ENCODE measurements at places on chromosomes 2 and 18.

- no peak for DNase-seq
These were observed 86.9 kb downstream of the ZCCHC2 start for GRCh38 chr18:62609764-62610163.

GRCh38 chr2:207505171-207505570 lies 24.6 kb upstream of the CREB1 start:
- no peak for DNase-seq

GRCh38 chr18:76697441-76697901 lies 124.9 kb upstream of the ZNF236 start:
- no peak for DNase-seq

DNA sequence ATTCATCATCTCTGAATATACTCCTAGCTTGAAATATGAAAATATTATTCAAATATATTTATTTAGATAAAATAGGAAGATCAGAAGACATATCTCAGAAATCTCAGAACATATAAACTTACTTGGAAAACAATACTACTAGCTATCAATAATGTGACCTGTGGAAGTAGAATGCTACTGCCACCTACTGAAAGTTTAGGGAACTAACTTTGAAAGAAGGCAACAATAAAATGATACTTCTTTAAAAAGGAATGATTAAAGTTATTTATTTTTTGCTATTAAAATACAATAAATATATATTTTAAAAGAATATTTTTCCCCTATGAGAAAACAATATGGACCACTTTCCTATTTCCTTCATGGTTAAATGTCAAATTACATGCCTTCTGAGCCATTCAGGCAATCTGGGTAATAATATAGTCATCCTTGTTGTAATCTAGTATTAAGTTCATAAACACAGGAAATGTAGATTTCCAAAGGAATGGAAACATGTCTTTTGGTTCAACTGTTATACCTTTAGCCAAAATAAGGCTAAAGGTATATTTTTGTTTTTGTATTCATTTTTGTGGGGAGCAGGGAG lies 26.0 kb downstream of the ACADL start:
- no peak for DNase-seq

DNA sequence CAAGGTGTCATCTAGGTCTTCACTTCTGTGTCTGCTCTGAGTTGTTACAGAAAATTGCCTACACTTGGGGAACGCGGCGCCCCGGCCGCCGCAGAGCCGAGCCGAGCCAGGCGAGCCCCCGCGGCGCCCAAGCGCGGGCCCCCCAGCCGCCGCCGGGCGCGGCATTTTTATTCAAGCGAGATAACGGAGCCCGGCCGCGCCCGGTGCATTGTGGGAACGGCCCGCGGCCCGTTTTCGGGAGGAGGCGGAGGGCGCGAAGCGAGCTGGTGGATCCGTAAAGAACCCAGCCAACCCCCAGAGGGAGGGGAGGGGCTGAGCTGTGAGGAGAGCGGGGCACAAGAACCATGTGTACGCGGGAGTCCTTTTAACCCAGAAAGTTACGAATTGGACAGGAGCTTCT lies 191.8 kb downstream of the FTCDNL1 start:
- DNase-seq: no peak

GRCh38 chr2:69961496-69961895 lies at the start of gene ASPRV1:
ASPRV1 (minus strand) TSS chr2:69961631; CDS start chr2:69961436, 195 bp downstream.
- DNase-seq: no peak

DNA sequence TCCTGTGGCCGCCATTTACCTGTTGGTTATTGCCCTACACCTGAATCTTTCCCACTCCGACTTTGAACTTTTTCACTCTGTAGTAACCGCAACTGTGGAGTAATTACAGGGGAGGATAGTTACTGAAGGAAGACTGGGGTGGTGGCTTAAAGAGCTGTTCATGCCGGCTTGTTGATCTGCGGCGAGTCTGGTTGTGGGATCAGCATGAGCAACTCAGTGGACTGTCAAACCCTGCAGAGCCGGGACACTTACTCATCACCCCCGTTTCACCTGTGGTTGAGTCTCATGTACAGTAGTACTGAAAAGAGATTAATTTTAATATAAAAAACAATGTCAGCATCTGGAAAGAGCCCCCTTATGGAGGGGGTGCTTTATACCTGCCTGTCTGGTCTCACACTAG lies 2.1 kb downstream of the ASB1 start:
- DNase-seq: no peak

DNA sequence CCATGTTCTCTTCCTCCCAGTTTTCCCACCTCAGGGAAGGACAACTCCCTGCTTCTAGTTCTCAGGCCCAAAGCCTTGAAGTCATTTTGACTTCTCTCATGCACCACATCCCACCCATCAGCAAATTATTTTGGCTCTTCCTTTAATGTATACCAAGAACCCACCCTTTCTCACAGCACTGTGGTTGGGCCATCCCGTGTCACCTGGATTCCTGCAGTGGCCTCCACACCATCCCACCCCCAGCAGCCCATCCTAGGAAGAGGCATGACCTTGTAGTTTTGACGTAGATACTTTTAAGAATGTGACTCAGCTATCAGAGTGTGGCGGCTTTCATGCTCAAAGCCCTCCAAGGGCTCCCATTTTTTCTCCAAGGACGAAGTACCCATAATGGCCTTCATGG lies 25.6 kb upstream of the CCDC68 start:
- DNase-seq: no peak

DNA sequence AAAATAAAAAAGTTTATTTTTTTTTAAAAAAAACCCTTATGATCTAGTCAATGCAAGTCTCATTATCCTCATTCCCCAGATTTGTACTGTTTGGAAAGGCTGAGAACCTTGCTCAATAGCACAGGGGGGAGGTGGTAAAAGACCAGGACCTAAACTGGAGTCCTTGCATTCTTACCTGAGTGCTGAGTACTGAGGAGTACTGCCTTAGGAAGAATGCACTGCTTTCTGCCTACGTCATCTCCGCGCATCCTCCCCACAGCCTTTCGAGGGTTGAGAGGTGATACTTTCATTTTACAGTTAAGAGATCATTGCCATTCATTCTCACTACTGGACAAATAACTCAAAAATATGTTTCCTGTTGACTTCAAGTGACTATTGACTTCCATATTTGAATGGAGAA lies 73.8 kb downstream of the MAP3K20 start:
- no peak for DNase-seq

DNA sequence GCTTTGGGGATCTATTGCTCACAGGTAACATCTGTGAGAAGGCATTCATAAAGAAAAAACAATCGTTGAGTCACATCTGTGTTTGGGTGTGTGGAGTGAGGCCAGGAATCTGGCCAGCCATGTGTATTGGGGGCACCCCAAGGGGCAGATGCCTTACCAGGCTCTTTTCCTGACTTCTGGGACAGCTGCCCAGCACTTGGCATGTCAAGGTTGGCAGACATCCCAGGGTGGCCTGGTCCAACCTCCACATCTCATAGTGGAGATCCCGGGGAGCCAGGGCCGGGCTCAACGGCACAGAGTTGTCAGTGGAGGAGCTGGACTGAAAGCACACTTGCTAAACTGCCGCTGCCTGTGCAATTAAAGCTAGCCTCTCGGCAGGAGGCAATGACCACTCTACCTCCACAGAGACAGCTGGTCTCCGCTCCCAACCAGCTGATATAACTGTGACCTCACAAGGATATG lies 75.3 kb upstream of the MGAT4A start:
- no peak for DNase-seq

DNA sequence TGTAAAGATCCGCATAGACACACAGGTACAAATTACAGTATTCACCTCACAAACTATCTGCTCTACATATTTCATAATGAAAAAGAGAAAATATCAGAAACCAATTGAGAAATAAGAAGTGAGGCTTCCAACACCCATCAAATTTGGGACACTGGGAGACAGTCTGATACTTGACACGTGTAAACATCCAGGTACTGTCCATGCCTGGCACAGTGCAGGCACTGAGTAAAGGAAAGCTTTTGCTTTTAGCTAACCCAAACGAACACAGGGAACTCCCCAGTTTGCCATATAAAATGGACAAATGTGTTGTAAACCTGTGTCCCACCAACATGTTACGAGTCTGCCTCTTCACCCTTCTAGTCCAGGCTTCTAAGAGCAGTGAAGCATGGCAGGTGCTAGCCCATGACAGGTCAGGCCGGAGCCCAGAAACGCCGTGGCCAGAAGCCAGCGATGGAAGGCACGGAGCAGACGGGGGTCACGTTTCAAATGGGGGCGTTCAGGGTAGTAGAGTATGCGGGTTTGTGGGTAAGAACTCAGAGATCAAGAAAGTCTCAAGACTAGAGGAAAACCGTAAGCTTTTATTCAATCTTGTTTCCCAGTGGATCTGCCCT lies 27.0 kb downstream of the CDH2 start:
- no peak for DNase-seq

DNA sequence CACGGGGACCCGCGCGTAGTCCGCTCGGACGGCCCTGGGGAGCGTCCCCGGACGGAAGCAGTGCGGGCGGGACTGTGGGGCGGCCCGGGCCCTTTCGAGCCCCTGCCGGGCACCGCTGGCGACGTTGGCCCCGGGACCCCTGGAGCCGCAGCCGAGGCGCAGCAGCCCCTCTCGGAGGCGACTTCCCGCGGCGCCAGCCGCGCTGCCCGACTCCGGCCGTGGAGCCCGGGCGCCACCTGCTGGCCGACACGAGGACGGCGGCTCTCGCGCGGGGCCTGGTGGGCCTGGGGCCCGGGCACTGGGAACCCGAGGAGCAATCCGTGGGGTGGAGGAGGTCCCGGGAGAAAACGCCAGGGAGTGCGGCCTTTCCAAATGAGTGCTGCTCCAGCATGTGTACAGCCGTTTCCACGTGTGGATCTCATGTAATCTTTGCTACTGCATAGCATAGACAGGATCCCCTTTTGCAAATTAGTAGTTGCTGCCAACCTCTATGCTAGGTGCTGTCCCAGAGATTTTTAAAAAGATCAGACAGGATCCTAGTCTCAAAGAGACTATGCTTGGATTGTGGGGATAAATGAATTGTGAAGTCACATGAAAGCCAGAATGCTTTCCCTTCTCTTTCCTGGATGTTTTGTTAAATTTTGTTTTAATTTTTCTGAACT lies 4.0 kb downstream of the ID2 start:
- DNase-seq: peak; percentile 72

GRCh38 chr2:16226943-16227664 lies 286.8 kb downstream of the MYCN start:
- no peak for DNase-seq

DNA sequence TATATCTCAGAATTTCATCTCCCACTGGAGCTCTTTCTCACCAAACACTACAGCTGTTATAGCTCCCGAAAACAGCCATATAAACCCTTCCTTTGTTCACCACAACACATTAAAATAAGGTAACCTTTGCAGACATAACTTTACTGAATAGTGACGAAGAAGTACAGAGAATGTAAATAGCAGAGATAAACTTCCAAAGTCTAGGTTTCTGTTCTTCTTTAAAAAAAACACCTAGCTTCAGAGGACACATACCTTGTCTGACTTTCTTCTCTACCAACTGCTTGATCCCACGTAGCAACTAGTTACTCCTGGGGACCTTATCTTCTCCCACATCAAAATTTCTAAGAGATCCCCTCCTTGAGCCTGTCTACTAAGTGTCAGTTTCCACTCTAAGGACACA lies 32.3 kb downstream of the ATL2 start:
- DNase-seq: no peak

DNA sequence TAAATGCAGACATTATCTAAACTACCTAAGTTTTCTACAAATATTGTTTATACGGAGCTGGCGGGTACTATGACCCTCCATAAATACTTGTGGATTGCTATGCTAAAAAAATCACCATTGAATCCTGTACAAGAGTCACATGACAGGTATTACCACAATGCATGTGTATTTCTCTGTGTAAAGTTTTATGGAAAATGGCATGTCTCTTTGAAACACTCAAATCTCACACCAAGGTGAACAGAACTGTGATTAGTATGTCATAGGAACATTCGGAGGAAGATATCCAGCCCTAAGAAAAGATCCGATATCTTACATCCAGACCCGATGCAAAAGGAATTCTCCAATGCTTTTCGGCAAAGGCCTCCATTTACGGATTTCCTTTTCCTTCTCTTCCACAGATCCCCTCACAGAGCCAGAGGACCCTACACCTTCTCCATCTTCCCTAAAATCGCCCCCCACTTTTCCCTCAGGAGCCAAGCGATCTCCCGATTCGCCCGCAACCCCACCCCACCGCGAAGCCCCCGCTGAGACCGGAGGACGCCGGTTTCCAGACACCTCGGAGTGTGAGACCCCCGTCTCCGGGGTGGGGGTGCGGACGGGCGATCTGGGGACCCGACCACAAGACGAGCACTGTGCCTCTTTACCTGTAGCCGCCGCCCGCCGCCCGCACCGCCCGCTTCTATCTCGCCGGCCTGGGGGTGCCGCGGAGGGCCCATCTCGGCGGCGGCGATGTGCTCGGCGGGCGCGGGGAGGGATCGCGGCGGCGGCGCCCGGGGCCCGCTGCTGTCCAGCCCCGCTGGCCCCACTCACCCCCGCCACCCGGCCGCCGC lies 1.2 kb downstream of the SAP130 start:
- DNase-seq: no peak

GRCh38 chr2:177746358-177746757 lies 326.2 kb downstream of the PDE11A start:
- no peak for DNase-seq

- no peak for DNase-seq
These were observed 43.5 kb upstream of the FAHD2A start for GRCh38 chr2:95359031-95359430.

DNA sequence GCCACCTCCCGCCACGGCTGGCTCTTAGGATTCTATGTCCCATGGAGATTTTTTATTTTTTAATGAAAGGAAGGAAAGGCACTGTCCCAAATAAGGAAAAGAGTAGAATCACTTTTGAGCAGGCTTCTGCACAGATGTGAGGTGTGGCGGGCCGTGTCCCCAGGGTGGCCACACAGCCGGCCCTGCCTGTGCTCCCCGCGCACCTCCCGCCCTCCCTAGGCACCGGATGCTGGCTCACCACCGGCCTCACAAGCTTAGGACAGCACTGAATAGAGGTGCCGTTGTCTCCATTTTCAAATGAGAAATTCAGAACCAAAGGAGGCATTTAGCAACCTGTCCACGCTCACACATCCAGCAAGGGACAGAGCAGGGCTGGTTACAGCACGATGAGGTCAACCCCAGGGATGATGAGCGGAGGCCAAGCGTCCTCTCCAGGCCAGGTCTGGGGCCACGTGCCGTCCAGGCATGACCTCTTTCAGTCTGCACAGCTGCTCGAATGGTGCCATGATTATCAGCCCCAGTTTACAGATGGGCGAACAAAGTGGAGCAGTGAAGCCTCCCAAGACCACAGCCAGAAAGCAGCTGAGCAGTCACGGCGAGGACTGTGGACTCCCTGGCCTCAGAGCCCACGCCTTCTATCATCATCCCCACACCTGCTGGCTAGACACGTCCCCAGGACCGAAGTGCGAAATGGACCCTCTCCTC lies 20.7 kb upstream of the TEX51 start:
- DNase-seq: no peak
